Bone marrow (tissue), 2 donors: ENCODE measurements at places on chromosomes 5 and 9.

- no peak for DNase-seq
Observed at GRCh38 chr9:93525476-93525875, 50.9 kb upstream of the PHF2 start.

GRCh38 chr5:177357459-177358351, at the start of gene RGS14:
RGS14 (plus strand) TSS chr5:177357924; CDS start chr5:177358025, 101 bp downstream.
- peak; percentile 93 for DNase-seq

GRCh38 chr9:113231701-113232100, 10.4 kb downstream of the SLC31A1 start:
- DNase-seq: no peak

DNA sequence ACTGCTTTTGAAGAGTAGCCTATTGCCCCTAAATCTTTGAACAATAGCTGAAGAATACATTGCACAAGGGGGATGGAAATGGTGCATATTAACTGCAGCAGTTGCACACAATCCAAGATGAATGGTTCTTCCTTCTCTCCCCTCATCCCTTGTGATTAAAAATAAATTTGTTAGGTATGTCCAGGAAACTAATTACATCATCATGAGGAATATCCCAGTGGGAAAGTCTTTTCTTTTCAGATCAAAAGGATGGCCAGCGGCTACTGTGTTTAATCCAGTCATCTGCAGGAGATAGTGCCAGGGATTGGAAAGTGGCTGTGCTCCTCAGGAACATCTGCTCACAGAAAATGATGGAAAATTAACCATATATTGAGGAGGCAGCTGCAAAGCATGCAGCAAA, 508.4 kb upstream of the SEMA6A start:
- no peak for DNase-seq

GRCh38 chr9:115285836-115286235, 167.9 kb upstream of the TNC start:
- DNase-seq: no peak

DNA sequence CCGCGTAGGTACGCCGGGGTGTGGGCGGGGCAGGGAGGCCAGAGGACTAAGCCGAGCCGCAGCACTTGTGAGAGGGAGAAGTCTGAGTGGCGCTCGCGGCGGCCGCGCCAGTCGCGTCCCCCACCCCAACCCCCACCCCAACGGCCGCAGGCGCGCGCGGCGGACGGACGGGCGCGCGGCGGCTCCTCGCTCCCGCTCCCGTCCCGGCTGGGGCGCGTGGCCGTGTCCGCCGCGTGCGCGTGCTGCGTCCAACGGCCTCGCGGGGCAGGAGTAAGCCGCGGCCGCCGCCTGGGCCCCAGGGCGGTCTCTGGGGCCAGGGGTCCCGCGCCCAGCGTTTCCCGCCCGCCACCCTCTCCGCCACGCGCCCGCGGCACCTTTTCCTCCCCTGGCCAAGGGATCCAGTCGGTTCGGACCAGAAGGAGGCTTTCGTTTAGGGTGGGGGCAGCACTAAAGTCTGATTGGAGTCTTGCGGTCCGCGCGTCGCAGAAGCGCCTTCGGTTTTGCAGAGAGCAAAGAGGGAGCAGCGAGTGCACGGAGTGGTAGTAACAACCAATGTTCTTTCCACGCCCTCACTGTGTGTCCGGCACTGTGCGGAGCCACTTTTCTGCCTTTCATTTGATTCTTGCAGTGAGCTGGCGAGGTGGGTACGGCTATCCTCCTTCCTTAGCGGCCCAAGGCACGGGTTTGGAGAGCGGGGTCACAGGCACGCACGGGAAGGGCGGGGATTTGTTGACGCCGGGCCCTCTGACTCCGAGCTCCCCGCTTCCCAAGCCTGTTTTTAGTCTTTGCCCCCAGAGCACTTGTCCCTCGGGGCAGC, 483 bp downstream of the G3BP1 start:
- peak; percentile 64 for DNase-seq

DNA sequence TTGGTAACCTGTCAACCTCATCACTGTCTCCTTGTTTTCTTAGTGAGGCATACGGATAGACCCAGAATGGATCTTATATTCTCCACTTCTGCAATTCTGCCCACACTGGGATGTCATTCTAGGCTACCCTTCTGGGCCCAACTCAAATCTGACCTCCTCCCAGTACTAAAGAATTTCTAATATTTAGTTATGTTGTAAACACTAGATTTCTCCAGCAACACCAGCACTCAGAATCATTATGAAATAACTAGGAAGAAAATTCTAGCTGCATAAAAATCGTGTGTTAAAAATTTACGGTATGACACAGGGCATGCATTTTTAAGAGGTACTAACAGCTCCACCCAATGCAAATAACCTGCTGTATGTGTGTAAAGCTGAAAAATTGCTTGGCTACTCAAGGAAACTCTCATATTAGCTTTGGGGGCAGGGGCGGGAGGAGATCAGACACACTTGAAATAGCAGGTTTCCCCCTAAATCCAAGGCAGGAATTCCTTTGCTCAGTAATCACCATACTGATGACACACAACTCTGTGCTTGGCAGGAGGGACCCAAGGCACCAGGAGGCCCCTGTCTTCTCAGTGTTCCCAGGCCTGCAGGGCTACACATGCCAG, 27.3 kb downstream of the MACROH2A1 start:
- DNase-seq: no peak

DNA sequence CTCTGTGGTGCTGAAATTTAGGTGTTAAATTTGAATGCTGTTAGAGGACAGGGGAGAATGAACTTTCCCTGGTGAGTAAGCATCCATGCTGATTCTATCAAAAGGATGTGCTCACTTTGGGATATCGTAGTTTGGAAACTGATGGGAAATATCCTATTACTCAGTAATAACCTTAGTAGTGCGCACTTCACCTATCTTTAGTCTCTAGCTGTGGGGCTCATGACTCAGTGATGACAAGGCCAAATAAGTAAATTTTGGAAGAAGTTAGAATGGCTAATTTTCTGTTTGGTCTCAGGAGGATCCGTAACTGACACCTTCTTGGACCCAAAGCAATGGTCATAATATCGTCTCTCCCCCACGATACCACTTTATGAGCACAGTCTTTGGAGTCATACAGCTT, 448.4 kb downstream of the PSAT1 start:
- DNase-seq: no peak

DNA sequence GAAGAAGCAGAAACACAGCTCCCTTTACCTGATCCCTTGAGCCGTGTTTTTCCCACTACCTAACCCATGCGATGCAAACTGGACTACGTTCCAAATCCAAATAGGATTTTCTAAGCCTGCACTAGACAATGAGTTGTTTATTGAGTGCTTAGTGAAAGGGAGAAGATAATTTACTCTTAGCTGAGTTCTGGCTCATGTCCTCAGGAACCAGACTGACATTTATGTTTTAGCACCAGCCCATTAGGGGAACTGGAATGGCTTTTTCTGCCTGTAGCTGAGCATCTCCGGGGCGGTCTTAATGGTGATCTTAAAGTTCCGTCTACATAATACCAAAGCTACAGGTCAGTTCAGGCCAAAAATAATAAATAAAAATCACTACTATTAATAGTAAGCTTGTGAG, 81.5 kb downstream of the SH3TC2 start:
- no peak for DNase-seq

- no peak for DNase-seq
Observed at GRCh38 chr9:69785757-69786156, 25.9 kb upstream of the PTAR1 start.

- DNase-seq: no peak
Observed at GRCh38 chr5:176882567-176882903, 16.6 kb downstream of the HK3 start.

DNA sequence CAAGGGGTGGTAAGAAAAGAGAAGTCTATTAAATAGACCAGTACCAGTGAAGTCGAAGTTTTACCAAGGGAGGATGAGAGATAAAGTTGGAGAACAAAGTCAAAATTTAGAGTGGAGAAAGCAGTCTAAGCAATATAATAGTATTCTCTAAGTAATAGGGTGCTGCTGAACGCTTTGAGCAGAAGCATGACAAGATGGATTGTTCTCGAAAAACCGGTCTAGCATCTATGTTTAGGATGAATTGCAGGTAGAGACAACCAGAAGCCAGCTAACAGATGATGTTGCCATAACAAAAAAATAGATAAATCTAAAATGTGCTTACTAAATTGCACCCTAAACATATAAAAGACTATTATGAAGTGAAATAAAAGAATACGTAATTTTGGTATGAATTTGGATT, 237.0 kb downstream of the PRELID2 start:
- no peak for DNase-seq

DNA sequence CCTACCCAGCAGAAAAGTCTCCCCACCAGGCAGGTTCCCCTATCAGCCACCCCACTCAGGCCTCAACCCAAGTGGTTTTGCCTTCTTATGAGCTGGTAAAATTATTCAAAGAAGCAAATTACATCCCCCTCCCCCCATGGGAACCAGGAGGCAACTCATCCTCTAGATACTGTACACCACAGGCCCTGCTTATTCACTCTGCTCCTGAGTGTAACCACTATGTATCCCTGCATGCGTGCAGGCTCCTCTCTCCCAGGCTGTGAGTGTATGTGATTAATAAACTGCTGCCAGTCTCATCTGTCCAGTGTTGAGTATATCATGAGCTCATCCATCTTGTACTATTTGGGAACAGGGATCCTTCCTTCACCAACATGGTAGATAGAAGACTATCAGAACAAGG, 8.6 kb downstream of the KCTD16 start:
- DNase-seq: no peak

GRCh38 chr9:82334286-82334685, 345.7 kb downstream of the SPATA31D1 start:
- no peak for DNase-seq

DNA sequence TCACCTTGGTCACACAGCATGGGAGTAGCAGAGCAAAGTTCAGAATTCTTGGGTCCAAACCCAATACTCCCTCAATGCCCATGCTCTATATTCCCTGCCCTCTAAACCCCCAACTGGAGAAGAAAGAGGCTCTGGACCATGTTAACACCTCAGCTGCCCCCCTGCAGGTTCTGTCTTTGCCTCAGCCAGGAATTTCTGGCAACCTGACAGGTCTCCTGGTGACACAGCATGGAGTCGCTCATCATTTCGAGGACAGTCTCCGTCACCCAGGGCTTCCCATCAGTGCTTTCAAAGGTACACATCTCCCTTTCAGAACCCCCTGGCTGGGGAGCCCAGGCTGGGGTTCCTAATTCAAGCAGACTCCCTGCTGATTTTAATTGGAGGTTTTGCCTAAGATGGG, 189.5 kb downstream of the BRINP1 start:
- DNase-seq: no peak

GRCh38 chr9:35051069-35051967, 21.1 kb downstream of the VCP start:
- peak; percentile 10 for DNase-seq

DNA sequence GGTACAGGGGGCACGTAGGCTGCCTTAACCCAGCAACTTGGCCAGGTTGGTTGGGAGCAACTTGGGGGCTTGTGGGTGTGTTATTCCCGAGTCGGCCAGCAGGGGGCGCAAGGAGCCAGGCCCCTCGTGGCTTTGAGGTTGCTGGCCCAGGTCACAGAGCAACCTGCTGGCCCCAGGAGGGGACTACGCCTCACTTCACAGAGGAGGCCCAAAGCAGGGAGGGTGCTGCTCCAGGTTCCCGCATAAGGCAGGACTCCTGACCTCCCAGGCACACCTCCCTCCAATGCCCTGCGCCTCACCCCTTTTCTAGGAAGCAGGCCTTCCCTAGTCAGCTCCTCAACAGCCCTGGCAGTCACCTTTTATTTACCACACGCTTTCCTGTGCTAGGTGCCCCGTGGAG, 18.1 kb downstream of the KYAT1 start:
- DNase-seq: peak; percentile 51

DNA sequence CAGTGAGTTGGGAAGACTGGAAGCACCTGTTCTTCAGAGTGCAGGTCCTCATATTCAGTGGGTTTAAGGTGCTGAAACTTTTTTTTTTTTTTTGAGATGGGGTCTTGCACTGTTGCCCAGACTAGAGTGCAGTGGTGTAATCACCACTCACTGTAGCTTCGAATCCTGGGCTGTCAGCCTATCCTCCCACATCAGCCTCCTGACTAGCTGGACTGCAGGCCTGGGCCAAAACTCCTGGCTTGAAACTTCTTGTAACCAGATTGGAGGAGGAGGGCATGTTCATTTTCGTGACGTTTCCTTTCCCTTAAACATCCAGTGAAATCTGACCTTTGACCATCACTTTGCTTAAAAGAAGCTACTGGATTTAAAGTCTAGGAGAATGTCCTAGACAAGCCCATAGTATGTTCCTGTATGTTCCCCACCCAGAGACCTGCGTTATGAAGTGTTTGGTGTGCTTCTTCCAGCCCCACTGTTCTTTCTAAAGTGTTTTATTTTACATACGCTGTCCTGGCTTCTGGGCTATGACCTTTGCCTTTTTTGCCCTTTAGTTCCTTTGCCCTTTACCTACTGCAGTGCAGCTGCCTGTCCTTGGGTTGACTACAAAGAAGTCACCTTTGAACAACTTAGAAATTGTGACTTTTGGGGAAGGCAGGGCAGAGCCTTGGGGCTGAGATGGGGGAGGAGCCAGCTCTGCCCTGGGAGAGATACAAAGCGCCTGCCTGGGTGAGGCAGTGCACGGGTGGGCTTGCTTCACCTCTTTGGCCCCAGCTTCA, 18.4 kb downstream of the TENT4A start:
- DNase-seq: no peak

GRCh38 chr5:96196890-96197289, 235.2 kb upstream of the ELL2 start:
- no peak for DNase-seq

GRCh38 chr5:38622723-38623129, 66.3 kb upstream of the LIFR start:
- no peak for DNase-seq

GRCh38 chr9:35690614-35691333, 1.0 kb upstream of the TPM2 start:
- DNase-seq: peak; percentile 55

- DNase-seq: peak; percentile 2
Observed at GRCh38 chr9:70639853-70640814, 225.7 kb upstream of the KLF9 start.

DNA sequence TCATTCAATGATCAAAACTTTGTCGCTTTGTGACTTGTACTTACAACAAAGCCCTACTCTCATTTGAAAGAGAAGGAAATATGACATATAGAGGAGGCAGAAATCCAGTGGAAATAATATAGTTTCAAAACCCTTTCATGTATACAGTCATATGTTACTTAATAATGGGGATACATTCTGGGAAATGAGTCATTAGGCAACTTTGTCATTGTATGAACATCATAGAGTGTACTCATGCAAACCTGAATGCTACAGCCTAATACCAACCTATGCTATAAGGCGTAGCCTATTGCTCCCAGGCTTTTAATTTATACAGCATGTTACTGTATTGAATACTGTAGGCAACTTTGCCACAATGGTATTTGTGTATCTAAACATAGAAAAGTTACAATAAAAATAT, 69.0 kb upstream of the SMC2 start:
- no peak for DNase-seq

- DNase-seq: no peak
Observed at GRCh38 chr9:77743386-77743785, 95.3 kb upstream of the GNA14 start.

GRCh38 chr5:84290161-84290560, 94.5 kb downstream of the EDIL3 start:
- no peak for DNase-seq
